ENCODE measurements at places on chromosomes 1 and 21. TPM values are rescaled to one million over a fixed set of nuclear protein-coding genes. Genes with fewer than 3 reads are reported as not detected.

- peak; percentile 66 for DNase-seq
Measured at GRCh38 chr1:197924516-197925123, 7.4 kb downstream of the LHX9 start.

GRCh38 chr1:185156288-185156853 is 382 bp downstream of the TRMT1L start:
- no peak for DNase-seq

- no peak for DNase-seq
Measured at GRCh38 chr1:6523566-6523965, 30.7 kb downstream of the NOL9 start.

GRCh38 chr1:59150577-59151386 is 146.1 kb upstream of the FGGY start:
- DNase-seq, result peak; percentile 44

The PRAMEF7 gene
- total RNA-seq, result not detected

The GABPA gene
- total RNA-seq, result 8.9 TPM

Data from body of pancreas (tissue), 4 donors.